ENCODE measurements at places on chromosomes 2 and 18. TPM values are rescaled to one million over a fixed set of nuclear protein-coding genes. Genes with fewer than 3 reads are reported as not detected.

The KLF11 gene
- 3.7 TPM for total RNA-seq

The DNAH7 gene
- total RNA-seq: under 0.01 TPM

The CHRND gene
- total RNA-seq: not detected

The PNPT1 gene
- total RNA-seq: 16.6 TPM

The PDCD1 gene
- total RNA-seq: not detected

The METTL5 gene
- total RNA-seq: 58.9 TPM

The FN1 gene
- total RNA-seq: 4,893 TPM

The RAMP1 gene
- 23.4 TPM for total RNA-seq

The DSC3 gene
- 0.17 TPM for total RNA-seq

The PROC gene
- total RNA-seq: not detected

The C2orf49 gene
- total RNA-seq: 9.9 TPM

The PSMA8 gene
- total RNA-seq: not detected

The NOTO gene
- total RNA-seq: not detected

The GCKR gene
- 0.34 TPM for total RNA-seq

The CD8B2 gene
- total RNA-seq: not detected

The LBX2 gene
- 1.3 TPM for total RNA-seq

The STAT4 gene
- under 0.01 TPM for total RNA-seq

The GYPC gene
- total RNA-seq: 100 TPM

The RAB12 gene
- total RNA-seq: 32.9 TPM

The REG3A gene
- total RNA-seq: not detected

The PTH2R gene
- total RNA-seq: under 0.01 TPM

The HOXD10 gene
- total RNA-seq: not detected

The IL37 gene
- total RNA-seq: not detected

The EGR4 gene
- not detected for total RNA-seq

The CXCR1 gene
- not detected for total RNA-seq

The KCNJ3 gene
- total RNA-seq: not detected

The DIPK1C gene
- not detected for total RNA-seq

The ACMSD gene
- not detected for total RNA-seq

The FAM237A gene
- not detected for total RNA-seq

The PLCL1 gene
- 0.17 TPM for total RNA-seq

The DLGAP1 gene
- 0.34 TPM for total RNA-seq

The DCC gene
- total RNA-seq: 0.17 TPM

The COL6A3 gene
- 614 TPM for total RNA-seq

The KIAA2012 gene
- not detected for total RNA-seq

The PLCD4 gene
- 0.67 TPM for total RNA-seq

The ZNF892 gene
- 2.8 TPM for total RNA-seq

The SLC25A52 gene
- total RNA-seq: 0.15 TPM

The TMEM247 gene
- total RNA-seq: not detected

The PMS1 gene
- total RNA-seq: 11.6 TPM
